ENCODE measurements at places on chromosomes 5 and 9. TPM values are rescaled to one million over a fixed set of nuclear protein-coding genes. Genes with fewer than 3 reads are reported as not detected.

GRCh38 chr9:84862810-84863287 lies 193.3 kb downstream of the NTRK2 start:
- DNase-seq: no peak

GRCh38 chr5:124996764-124997077 lies 250.3 kb upstream of the ZNF608 start:
- DNase-seq: no peak

- peak; percentile 91 for DNase-seq
Observed at GRCh38 chr5:149632311-149633251, 51.3 kb downstream of the ARHGEF37 start.

The CDC25C gene
- 19.6 TPM for total RNA-seq

DNA sequence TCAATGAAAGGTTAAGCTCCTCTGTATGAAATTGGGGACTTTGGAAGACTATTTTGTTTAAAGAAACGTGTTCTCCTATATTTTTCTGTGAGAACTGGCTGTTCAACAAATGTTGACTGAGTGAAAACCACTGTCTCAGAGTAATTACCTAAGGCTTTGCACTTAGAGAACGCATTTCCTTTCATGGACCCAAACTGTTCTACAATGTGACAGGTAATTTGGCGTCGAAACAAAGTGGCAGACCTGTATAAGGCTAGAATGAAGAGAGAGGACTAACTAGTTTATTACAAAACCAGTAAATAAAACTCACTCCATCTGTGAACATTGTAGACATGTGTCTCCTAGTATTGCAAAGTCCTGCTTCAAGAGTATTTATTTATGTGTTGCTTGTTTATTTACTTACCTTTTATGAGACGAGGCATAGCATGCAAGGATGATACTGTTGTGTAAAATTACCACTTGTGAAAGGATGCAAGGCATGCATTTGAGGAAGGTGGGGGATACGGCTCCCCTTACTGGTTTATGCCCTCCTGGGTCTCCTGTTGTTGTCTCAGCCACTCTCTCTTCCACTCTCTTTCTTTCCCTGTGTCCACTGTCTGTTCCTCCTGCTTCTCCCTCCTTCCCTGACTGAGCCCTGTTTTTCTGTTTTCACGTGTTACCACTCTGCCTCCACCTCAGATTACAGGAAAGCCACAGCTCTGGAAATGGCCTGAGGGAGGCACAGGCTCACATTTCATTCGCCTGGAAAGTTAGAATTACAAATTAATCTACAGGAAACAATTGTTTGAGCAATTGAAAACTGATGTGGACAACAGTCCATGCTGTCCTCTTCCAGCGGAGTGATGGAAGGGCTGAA lies 444.0 kb upstream of the ZNF608 start:
- DNase-seq: no peak

The AIF1L gene
- 1.7 TPM for total RNA-seq

The PRRC1 gene
- 48.0 TPM for total RNA-seq

The PCDHB8 gene
- not detected for total RNA-seq

The IRX4 gene
- not detected for total RNA-seq

The ADAM19 gene
- total RNA-seq: 1.0 TPM

GRCh38 chr9:92406477-92406876 lies 2.1 kb upstream of the OGN start:
- DNase-seq: no peak

- DNase-seq: no peak
Observed at GRCh38 chr5:180142021-180142765, 66.8 kb downstream of the RASGEF1C start.

The SLC6A3 gene
- not detected for total RNA-seq

GRCh38 chr5:171143171-171143570 lies 165.9 kb upstream of the TLX3 start:
- no peak for DNase-seq

DNA sequence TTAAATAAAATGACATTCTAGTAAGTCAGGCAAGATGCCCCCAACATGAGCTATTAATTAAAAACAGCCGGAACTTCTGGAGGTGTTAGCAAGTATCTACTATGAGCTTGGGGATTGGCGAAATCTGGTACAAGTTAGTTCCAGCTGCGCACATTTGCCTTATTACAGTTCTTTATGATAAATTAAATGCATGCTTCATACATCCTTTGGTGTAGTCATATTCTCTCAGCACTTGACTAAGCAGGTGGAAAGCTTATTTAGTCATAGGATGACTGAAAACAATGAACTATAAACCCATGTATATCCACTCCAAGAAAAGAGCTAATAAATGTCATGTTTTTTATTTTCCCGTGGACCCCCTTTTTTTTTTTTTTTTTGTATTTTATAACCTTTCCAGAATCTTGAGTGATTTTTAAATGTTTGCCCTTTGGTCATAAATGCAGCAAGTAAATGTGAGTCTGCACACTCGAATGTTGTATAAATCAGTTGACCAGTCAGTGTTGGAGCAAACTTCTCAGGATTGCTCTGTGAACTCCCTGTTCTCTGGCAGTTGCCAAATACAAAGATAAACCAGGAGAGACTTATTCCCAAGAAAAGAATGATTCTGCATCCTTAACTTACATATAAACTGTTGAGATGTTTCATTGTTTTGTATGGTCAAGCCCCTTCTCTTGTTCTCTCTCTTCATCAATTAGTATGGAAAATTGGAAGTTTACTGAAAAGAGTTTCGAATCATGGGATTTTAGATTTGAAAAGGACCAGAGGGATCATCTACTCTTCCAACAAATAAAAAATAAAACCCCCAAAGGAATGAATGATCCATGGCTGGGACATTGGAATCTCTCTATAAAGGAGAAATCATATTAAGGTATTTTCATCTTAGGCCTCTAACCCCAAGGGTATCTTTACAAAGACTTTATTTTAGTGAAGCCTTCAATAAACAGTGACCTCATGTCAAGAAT lies 38.3 kb downstream of the PIK3R1 start:
- DNase-seq: no peak

The F2RL2 gene
- 0.09 TPM for total RNA-seq

DNA sequence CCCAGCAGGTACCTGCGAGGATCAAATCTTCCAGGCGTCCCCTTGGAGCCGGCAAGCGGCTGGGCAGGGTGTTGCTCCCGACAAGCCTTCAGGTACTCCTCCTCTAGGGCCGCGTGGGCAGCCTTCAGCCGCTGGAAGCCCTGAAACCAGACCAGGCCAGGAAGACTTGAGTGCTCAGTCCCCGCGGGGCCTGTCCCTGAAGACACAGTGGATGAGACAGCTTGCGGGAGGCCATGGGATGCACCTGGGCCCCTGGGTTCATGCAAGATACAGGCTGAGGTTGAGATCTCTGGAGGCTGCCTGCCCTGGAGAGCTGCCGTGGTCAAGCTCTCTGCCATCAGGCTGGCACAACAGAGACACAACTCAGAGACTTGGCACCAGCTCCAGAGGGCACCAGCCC lies 25.4 kb downstream of the AKNA start:
- DNase-seq: no peak

The ZNF300 gene
- 8.1 TPM for total RNA-seq

The TPPP gene
- 0.07 TPM for total RNA-seq

The PLAC8L1 gene
- total RNA-seq: 0.27 TPM

DNA sequence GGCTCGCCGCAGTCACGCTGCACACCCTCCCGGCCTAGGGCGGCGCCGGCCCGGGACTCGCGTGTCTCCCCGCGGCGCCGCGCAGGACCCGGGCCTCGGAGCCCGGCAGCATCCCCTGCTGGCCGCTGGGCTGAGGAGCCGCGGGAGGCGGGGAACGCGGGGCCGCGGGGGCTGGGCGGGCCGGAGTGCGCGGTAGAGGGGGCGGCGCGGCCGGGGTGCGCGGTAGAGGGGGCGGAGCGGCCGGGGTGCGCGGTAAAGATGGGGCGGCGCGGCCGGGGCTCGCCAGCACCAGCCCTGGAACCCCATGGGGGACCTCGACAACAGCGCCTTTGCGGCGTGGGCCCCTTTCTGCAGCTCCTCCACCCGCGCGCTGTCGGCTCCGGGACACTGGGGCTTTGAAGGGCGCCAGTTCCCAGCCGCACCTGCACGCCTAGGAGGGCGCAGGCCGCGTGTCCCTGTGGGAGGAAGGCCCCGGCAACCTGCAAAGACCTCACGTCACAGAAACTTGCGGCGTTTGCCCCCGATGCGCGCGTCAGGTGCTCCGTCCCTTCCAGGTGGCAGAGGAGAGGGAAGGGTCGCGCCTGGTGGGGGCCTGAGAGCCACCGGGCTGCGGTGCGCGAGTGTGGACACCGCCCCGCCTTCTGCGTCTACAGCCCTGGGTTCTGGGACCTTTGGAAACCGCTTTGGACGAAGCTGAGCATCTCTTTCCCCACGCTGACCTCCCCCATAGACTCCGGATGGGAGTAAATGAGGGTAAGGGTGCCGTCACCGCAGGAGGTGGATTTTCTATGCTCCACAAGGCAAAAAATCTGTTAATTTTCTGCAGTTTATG lies 49.6 kb downstream of the NSUN2 start:
- peak; percentile 88 for DNase-seq

GRCh38 chr9:976258-976942 lies at the start of gene DMRT3:
Gene DMRT3 (plus strand): TSS chr9:976655. CDS start chr9:977002, 347 bp downstream.
- DNase-seq: no peak

The C6 gene
- 0.51 TPM for total RNA-seq

- DNase-seq: no peak
Observed at GRCh38 chr5:7393921-7394799, 1.8 kb upstream of the ADCY2 start.

GRCh38 chr9:98009936-98010335 lies 26.8 kb downstream of the ANP32B start:
- DNase-seq: no peak

The ANKRD33B gene
- total RNA-seq: 1.7 TPM

- DNase-seq: no peak
Observed at GRCh38 chr9:15294604-15295003, 12.4 kb downstream of the TTC39B start.

GRCh38 chr9:110846215-110846614 lies 177.6 kb downstream of the MUSK start:
- no peak for DNase-seq

DNA sequence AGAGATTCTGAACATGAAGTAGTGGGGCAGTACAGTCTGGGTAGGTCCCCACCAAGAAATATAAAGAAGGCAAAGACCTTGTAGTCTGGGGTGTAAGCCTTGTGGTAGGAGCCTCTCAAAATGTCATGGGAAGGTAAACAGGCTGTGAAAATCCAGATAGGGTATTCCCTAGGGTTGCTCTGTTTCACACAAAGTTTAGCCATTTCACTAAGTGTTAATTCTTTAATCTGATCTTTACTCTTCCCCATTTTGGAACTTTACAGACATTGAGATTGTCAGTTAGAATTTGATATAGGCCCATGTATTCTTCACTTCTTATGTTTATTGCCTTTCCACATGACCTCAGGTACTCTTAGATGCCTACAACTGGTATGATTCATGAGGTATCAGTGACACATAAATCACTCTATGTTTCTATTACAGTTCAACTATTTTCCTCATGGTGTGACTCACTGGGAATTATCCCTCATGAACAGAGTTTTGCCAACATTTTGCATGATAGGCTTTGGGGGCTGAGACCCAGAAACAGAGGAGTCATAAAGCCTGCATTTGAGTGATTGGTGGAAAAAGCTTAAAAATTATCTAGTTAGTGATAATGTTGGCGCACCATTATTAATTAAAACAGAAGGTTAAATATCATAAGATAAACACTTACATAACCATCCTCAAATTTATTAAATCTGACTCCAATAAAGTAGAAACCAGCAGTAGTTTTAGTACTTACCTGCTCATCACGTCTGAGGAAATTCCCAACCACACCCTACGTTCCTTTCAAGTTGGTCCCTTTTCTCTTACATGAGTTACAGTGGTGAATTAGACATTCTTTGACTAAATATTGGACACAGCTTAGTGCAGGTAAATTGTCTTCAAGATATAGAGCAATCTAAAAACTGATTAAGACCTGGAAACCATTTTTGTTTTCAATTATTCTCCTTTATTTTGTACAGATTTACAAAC lies 399.8 kb upstream of the MEF2C start:
- DNase-seq: no peak

- DNase-seq: no peak
Observed at GRCh38 chr5:154993461-154993860, 20.1 kb upstream of the KIF4B start.

DNA sequence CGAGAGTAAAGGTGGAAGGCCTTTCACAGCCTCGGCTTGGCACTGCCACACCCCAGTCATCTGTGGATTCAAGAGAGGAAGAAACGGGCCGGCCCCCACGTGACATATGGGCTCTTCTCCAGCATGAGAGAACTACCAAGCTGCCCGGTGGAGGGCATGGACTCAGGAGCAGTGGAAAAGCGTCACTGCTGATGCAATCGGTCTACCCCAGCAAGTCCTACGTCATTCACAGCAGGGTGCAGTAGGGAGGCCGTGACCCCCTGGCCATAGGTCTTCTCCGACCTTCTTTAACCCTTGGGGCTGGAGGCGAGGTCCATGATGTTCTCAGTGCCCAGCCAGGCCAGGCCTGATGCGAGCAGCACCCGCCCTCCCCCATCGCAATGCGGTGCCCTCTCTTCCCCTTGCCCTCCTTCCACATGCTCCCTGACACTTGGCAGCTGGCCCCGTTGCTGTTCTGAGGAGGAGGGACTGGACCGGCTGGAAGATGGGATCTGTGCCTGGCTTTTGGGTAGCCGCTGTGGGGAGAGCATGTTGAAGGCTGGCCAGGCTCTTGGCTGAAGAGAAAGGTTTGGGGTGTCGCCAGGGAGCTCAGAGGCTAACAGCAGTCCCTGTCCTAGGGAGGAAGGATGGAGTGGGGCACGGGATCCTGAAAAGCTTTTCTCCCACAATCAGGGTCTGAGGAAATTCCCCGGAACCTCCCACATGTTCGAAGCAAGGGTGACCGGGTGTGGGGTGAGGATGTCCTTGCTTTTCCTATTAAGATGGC lies 89.8 kb downstream of the LIFR start:
- no peak for DNase-seq

The IFNB1 gene
- not detected for total RNA-seq

The CYLC2 gene
- not detected for total RNA-seq

GRCh38 chr9:2209400-2209799 lies 194.3 kb downstream of the SMARCA2 start:
- DNase-seq: no peak

The TSSK1B gene
- total RNA-seq: not detected

The GALT gene
- 21.3 TPM for total RNA-seq

DNA sequence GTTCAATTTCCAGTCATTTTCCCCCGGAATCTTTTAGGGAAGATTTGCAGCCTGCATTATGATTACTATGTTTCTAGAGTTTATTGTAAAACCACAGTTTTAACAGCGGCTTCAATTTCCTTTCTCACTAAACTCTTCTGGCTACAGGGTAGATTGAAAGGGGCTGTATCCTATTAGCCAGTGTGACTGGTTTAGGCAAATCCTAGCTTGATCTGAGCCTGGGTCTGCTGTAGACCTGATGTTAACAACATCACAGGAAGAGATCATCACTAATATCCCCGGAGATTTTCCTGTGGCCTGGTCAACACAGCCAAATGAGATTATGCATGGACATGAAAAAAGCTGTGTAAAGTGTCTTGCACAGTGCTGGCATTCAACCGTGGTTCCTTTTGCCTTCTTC lies 33.4 kb downstream of the STOM start:
- DNase-seq: no peak

- no peak for DNase-seq
Observed at GRCh38 chr5:8844206-8844605, 701.7 kb downstream of the SEMA5A start.

DNA sequence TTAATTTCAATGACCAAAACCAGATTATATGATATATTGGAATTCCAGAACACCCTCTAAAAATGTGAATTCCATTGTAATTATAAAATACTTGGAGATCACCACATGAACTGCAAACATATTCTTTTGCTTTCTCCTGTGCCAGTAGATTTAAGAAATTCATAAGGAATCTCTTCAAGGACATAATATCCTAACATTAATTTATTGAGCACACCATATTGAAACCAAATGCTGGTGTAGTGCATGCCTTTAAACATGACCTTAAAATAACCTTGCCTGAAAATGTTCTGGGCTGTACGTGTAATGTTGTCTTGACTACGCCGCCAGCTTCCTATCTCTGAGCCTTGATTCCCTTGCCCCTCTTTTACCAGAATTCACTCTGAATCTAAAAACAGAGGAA lies 205.0 kb upstream of the ACTBL2 start:
- DNase-seq: no peak

The PCDHGA12 gene
- total RNA-seq: 0.13 TPM

Measured in K562 (cell line).